ENCODE measurements at places on chromosomes 3 and 15.

- peaks cover 26% of the 10 kb centered on the region for H3K27me3 ChIP-seq
- no peaks in the 10 kb centered on the region for H3K4me1 ChIP-seq
- DNase-seq: no peak
- H3K27ac ChIP-seq: no peak overlapping the region
Measured at GRCh38 chr3:195172896-195173295, 98.1 kb downstream of the XXYLT1 start.

GRCh38 chr3:12830785-12831156, 10.6 kb downstream of the RPL32 start:
- peaks cover 9% of the 10 kb centered on the region for H3K36me3 ChIP-seq
- H3K27ac ChIP-seq: peak overlapping the region; percentile 71
- H3K4me1 ChIP-seq: no peaks in the 10 kb centered on the region
- no peak for DNase-seq
- no peak overlapping the region for H3K4me3 ChIP-seq
- no peaks in the 10 kb centered on the region for H3K27me3 ChIP-seq

- no peak for DNase-seq
- H3K27me3 ChIP-seq: no peaks in the 10 kb centered on the region
- H3K4me3 ChIP-seq: no peak overlapping the region
- no peak overlapping the region for H3K27ac ChIP-seq
Measured at GRCh38 chr15:100405179-100405578, 63.4 kb upstream of the ADAMTS17 start.

- DNase-seq: peak; percentile 25
- no peak overlapping the region for H3K4me3 ChIP-seq
- no peaks in the 10 kb centered on the region for H3K36me3 ChIP-seq
- peaks cover 2% of the 10 kb centered on the region for H3K4me1 ChIP-seq
- H3K27me3 ChIP-seq: no peaks in the 10 kb centered on the region
- peak overlapping the region; percentile 23 for H3K27ac ChIP-seq
Measured at GRCh38 chr3:10224794-10225665, 23.2 kb upstream of the TATDN2 start.

- no peak for DNase-seq
- peak overlapping the region; percentile 2 for H3K4me3 ChIP-seq
- peaks cover 47% of the 10 kb centered on the region for H3K4me1 ChIP-seq
Measured at GRCh38 chr3:61725851-61726333, 164.5 kb downstream of the PTPRG start.
